ENCODE measurements at places on chromosomes 11 and 22. TPM values are rescaled to one million over a fixed set of nuclear protein-coding genes. Genes with fewer than 3 reads are reported as not detected.

CCDC116 gene
- 0.58 TPM for polyA plus RNA-seq

PRRG4 gene
- 6.6 TPM for polyA plus RNA-seq

THY1 gene
- 65.2 TPM for polyA plus RNA-seq

SMIM38 gene
- polyA plus RNA-seq, result 0.52 TPM

CRYBB2 gene
- polyA plus RNA-seq, result 0.42 TPM

HOATZ gene
- 0.28 TPM for polyA plus RNA-seq

LDHAL6A gene
- polyA plus RNA-seq, result 1.5 TPM

CASP1 gene
- 3.1 TPM for polyA plus RNA-seq

MOGAT2 gene
- polyA plus RNA-seq, result 1.1 TPM

ESAM gene
- polyA plus RNA-seq, result 55.2 TPM

DNA sequence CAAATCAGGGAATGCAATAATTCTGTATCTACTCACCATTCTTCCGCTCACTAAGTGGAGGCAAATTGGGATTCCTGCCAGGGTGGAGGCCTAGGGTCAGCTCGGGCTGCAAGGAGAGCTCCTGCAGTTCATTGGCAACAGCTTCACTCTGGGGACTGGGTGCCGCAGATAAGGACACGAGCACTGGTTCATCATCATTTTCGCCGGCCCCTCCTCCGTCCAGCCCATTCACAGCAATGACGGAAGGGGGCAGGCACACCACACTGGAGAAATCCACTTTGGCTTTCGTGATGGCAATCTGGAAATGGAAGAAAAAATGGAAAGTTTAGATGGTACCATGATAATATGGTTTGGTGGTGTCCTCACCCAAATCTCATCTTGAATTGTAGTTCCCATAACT lies 84.4 kb downstream of the MRTFA start:
- DNase-seq, result no peak

DNA sequence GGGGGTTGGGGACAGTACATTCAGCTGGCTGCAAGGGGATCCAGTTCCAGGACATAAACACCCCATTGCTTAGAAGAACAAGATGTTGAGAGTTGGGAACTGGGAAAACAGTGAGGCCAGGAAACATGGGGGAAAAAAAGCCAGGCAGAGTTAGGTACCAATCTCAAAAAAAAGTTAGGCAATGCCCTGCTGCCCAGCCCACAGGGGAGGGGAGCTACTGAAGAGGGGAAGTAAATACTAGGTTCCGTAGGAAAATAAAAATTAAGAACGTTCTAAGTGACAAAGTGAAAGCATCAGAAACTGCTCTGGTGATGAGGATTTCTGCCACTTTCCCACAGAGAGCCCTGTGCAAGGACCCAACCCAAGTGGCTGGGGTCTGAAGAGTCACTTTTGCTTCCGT lies 12.0 kb downstream of the SPTBN2 start:
- DNase-seq, result no peak

DNA sequence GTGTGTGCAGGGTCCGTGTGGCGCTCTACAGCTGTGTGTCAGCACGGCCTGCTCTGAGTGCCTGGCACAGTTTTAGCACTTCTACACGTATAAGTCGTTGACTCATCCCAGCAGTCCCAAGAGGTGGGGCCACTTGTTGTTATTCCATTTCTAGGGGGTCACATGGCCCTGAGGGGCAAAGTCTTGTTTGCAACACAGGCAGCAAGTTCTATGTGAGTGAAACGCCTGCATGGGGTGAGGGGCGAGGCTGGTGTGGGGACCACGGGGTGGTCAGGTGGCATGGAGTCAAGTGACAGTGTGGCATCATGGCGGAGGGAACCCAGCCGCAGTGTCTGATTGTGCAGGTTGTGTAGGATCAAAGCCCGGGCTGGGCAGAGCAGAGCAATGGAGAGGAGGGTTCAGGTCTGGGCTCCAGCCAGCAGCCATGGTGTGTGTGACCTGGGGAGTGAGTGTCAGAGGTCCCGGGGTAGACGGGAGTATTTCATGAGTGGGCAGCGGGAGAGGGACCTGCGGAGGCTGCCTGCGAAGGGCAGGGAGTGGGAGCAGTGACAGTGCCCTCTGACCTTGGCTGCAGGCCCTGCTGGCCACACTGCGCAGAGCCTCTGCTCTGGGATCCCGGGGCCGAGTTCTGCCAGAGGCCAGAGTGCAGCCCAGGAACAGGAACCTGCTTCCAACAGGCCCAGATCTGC lies 27.9 kb downstream of the SHANK3 start:
- DNase-seq, result no peak

DNA sequence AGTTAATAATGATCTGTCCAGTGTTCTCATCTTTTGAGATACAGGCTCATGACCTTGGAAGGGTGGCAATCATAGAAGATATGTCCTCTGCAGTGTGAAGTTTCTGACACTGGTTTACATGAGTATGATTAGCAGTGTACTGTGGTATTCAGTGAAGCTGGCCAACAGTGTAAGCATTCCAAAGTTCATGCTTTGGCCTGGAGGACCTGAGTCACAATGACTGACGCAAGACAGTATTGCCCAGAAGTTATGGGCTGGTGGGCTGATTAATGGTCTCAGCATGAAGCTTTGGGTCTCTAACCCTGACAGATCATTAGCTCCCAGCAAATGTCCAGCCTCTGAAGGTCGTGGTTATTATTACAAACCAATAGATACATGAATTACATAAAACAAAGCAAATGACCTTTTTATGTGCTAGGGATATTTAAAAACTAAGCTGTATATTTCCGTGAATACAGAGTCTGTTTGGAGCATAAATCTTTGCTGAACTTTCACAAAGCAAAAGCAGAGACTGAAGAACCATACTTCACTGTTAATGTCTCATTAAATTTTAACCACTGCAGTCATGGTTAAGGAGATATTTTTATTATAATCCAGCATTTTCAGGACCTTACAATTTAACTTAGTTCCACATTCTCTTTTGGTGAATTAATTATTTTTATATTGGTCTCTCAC lies 28.3 kb upstream of the USP47 start:
- DNase-seq, result peak; percentile 7

DNA sequence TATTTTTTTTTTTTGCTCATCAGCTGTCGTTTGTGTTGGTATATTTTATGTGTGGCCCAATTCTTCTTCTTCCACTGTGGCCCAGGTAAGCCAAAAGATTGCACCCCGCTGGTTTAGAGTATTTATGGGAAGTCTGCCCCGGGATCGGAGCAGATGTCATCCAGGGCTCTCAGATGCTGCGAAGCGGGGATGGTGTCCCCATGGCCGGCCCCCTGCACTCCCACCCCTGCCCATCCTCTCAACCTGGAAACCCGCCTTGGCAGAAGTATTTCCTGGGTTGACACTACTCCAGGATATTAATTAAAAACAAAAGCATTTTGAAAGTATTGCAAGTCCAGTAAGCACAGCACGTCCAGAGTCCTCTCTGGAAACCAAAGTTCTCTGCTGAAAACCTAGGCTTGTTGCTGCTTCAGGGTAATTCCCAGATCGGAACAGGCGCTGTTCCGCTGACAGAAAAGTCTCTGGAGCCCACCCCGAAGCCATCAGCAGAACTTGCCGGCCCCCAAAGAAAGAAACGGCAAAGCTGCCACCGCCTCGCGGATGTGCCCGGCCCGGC lies 833 bp downstream of the SCUBE2 start:
- no peak for DNase-seq

DNA sequence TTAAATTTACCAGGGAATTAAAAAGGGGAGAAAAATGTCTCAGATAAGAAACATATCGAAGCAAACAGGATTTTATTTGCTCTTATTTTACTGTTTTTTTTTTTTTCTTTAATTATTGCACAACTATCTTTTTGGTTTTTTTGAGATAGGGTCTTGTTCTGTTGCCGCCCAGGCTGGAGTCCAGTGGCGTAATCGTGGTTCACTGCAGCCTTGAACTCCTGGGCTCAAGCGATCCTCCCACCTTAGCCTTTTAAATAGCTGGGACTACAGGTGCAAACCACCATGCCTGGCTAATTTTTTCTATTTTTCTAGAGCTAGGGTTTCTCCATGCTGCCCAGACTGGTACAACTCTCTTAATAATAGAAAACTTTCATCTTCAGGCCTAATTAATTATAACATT lies 32.5 kb downstream of the DRG1 start:
- no peak for DNase-seq

DNA sequence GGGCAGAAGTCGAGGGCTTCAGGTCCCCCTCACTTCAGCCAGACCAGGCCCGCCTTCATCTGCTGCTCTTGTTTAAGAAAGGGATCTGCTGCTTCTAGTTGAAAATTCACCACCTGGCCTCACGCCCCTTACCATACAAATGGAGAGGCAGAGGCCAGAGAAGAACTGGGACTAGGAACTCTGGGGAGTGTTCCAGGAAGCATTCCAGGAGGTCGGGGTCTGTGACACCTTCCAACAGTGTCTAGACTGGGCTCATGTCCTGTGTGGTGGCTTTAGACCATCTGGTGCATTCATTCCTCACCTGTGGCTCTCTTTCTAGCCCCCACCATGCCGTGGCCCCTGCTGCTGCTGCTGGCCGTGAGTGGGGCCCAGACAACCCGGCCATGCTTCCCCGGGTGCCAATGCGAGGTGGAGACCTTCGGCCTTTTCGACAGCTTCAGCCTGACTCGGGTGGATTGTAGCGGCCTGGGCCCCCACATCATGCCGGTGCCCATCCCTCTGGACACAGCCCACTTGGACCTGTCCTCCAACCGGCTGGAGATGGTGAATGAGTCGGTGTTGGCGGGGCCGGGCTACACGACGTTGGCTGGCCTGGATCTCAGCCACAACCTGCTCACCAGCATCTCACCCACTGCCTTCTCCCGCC lies 12.3 kb downstream of the TSKU start:
- DNase-seq, result no peak

DNA sequence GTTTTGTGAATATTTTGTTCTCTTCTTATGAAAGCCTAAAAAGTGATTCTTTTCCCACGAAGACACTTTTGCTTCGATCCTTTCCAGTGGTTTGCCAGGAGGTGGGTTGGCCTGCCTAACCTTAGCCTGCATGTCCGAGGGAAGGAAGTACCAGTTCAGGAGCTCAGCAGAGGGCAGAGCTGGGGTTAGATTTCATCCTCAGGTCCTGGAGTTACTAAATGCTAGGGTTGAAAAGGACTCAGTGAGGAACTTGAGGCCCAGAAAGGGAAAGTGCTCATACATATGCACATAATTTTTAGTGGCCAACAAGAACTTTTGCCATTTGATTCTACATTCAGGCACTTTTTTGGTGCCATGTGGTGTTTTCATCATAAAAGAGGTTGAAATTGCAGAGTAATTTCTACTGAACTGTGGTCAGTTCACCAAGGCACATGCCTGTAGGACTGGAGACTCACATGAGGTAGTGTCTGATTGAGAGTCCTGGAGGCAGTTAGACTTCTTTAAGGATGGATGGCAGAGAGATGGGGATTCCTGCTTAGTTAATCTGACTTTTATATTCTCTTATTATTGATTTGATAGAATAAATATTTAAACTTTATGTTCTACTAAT lies 36.7 kb downstream of the NCAM1 start:
- DNase-seq, result no peak

DNA sequence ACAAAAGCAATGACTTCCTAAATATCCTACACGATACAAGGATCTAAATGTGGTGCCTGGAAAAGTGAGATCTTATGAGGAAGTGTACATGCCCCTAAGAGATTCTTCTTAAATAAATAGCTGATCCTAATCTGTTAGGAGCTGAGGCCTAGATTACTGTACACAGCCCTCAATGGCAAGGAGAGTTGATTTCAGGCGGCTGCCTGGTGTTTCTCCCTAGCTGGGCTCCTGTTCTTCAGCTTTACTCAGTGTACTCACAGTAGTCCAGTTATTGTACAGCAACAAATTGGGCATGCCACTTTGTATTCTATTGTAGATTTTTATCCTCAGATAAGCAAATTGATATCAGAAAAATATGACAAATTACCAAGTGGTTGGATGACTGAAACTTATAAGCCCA lies 358.2 kb upstream of the PDGFD start:
- no peak for DNase-seq

GRCh38 chr11:64569300-64569970 lies 21.6 kb upstream of the SLC22A12 start:
- no peak for DNase-seq

GRCh38 chr11:83069441-83070043 lies 2.2 kb downstream of the RAB30 start:
- no peak for DNase-seq

DNA sequence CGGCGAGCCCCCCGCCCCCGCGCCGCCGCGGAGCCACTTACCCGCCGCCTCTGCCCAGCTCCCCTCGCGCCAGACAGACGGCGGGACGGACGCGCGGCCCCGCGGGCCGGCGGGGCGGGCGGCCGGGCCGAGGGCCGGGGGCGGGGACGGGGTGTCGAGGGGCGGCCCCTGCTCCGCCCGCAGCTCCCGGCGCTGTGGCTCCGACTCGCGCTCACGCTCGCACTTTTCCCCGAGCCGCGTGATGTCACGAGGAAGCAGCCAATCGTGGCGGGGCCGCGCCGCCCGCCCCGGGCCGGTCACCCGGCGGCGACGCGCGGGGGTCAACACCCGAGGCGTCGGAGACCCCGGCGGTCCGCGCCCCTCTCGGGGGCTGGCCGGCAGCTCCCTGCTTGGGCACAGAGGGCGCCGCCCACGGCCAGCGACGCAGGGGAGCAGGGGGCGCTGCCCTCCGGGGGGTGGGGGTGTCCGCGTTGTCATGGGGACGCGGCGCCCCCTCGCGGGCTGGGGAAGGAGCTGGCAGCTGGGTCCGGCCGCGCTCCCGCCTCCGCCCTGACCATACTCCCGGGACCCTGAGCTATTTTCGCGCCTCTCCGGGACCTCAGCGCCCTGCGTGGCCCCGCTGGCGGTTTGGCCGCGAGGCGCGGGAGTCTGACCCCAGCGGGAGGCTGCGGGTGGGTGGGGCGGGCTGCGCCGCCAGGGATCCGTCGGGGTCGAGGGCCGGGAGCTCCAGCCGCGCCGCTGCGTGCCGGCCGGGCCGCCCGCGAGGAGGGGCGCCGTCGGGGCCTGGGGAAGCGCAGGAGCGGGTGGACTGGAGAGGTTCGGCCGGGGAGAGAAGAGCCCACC lies at the start of gene CHRM4:
Gene CHRM4 (minus strand): TSS at position 199 of the 843 bp plus-strand sequence. CDS start 5,219 bp downstream, outside the sequence.
- no peak for DNase-seq

- DNase-seq, result no peak
Observed at GRCh38 chr11:102416976-102417375, 35.6 kb downstream of the TMEM123 start.

- DNase-seq, result no peak
Observed at GRCh38 chr11:26700574-26701235, 21.2 kb downstream of the SLC5A12 start.

GRCh38 chr11:40732132-40732531 lies 727.3 kb downstream of the LRRC4C start:
- no peak for DNase-seq

GRCh38 chr22:21000207-21000986 lies 1.5 kb downstream of the THAP7 start:
- DNase-seq, result no peak

GRCh38 chr11:68043349-68044144 lies 4.7 kb downstream of the TCIRG1 start:
- DNase-seq, result no peak

DNA sequence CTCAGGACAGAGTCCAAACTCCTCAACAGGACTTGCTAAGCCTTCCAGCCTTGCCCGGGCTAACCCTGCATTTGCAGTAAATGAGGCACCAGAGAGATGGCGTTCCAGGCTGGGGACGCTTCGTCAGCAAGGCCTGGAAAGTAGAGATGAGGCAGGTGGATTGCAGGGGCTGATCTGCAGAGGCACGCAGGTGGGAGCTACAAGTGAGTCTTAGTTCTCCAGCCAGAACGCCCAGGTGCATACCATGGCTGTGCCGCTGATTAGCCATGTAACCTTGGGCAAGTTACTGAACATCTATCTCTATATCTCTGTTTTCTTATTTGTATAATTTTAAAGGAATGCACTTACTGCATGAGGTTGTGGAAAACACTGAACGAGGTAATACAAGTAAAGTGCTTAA lies 52.7 kb upstream of the BARX2 start:
- DNase-seq, result no peak

Measured in left kidney (tissue), 8 donors.